ENCODE measurements at places on chromosomes 3 and 15.
A peak's percentile ranks its signal among the peaks of the same experiment; 100 is the strongest.

DNA sequence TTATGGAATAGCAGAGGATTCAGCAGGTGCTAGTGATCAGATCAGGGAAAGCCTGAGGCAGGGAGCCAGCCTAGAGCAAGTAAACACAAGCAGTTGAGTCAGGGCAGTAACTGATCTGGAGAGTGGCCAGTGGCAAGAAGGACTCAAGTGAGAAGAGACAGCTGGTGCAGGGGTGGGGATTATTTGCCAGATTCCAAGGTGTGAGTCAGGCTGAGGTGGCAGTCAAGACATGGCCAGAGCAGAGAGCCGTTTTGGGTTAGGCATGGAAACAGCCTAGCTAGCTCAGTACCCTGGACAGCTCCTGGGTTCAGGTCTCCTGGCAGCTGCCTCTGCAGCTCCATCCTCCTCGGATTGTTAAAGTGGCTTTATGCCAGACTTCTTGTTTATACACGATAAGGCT lies 281.9 kb upstream of the ONECUT1 start:
- peak; percentile 1 for DNase-seq

DNA sequence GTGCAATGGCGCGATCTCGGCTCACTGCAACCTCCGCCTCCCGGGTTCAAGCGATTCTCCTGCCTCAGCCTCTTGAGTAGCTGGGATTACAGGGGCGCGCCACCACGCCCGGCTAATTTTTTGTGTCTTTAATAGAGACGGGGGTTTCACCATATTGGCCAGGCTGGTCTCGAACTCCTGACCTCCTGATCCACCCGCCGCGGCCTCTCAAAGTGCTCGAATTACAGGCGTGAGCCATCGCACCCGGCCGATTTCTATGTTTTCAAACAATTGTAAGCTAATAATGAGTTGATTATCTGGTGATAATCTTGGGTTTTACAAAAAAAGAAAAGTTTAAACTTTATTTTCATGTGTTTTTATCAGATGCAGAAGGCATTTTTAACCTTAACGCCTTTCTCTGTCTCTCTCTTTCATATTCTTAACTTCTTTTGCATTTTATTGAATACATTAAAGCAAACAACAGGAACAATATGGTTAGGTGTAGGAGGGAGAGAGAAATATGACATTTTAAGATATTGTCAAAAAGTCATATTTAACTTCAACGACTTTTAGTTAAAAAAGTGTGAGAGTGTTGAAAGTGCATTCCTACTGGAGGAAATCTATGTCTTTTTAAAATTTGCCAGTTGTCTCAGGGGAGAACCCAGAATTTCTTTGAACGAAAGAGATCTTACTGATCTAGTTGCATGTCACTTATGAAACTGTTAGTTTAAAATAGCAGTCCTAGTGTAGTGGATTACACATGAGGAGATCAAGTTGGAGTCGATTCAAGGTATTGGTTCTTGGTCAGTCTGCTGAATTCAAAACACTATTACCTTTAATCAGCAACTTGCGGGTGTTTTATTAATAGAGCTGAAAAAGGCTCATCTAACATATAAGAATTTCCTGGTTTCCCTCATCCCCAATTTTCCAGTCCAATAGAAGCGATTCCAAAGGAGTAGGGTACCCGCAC lies 3.4 kb upstream of the MEIS2 start:
- DNase-seq = no peak

DNA sequence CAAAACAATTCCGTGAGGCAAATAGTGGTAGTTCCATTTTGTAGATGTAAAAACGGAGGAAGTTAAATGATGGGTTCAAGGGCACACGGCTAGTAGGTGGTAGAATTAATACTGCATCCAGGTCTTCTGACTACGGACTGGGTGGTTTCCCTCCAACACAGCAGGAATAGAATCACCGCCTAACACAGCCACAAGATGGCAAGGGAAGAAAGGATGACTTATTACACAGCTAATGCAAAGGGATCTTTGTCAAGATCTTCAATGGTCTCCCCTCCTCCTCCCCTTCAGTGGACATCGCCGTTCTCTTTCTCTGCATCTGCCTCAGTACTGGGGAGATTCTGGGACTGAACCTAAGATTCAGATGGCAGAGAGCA lies 524 bp upstream of the TOPBP1 start:
- peak; percentile 41 for DNase-seq

GRCh38 chr3:177610686-177611633 lies 413.7 kb upstream of the TBL1XR1 start:
- DNase-seq = no peak
